ENCODE measurements at places on chromosomes 5 and 9.

GRCh38 chr5:59656351-59657254, 236.9 kb downstream of the PDE4D start:
- DNase-seq, result no peak

DNA sequence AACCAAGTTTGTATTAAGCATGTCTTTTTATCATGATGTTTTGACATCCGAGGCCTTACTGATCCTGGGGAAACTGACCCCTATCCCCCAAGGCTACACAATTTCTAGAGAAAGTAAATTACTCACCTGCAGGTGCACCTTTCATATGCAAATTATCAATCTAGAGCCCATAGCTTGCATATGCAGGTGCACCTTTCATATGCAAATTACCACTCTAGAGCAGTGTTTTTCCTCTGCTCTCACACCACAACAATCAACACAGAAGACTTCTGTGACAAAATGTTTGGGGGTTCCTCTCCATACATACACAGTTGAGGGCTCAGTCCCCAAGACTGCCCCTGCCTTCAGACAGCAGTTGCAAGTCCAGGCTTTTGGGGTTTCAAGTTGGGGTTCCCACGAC, 203.7 kb upstream of the RORB start:
- no peak for DNase-seq

GRCh38 chr9:97307091-97307490, 368 bp upstream of the CCDC180 start:
- peak; percentile 83 for DNase-seq

DNA sequence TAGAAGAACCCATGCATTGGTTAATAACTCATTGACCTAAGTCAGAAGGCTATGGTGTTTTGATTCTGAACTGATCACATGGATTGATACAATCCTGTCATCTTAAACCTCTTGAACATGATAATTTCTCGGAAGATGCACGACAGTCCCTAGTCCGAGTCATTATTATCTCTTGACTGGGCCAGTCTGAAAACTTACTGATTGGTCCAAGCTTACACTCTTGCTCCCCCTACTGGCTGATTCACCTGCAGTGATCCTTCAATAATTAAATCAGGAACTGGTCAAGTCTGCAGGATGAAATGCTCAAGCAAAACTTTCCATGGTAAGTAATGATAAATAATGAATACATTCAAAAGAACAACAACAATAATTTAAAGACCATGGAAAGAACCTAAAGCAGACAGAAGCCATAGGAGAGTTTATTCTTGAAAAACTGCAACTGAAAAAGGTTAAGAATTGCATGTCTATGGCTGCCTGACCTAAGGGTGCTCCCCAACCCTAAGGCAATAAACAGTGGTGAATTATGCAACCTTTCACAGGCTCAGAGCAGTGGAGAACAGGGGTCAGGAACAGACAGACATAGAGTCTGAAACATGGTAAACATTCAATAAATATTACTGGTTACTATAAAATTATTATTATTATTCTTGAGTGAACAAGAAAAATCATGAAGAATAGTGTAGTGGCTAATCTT, 79.3 kb downstream of the BRINP1 start:
- peak; percentile 51 for DNase-seq

- DNase-seq, result no peak
Measured at GRCh38 chr5:76808141-76808691, 10.6 kb upstream of the F2RL1 start.

- DNase-seq, result no peak
Measured at GRCh38 chr9:9961487-9961886, 651.3 kb downstream of the PTPRD start.

GRCh38 chr5:56734091-56734694, 81.2 kb upstream of the MAP3K1 start:
- peak; percentile 57 for DNase-seq

GRCh38 chr9:12964271-12964670, 189.5 kb downstream of the LURAP1L start:
- no peak for DNase-seq

GRCh38 chr5:101950019-101950418, 346.1 kb downstream of the SLCO4C1 start:
- no peak for DNase-seq

- no peak for DNase-seq
Measured at GRCh38 chr5:134018154-134018985, 13.6 kb upstream of the VDAC1 start.

All from renal pelvis (tissue), 12 donors.